HS-27A (cell line): ENCODE measurements at places on chromosomes 7 and 10.

DNA sequence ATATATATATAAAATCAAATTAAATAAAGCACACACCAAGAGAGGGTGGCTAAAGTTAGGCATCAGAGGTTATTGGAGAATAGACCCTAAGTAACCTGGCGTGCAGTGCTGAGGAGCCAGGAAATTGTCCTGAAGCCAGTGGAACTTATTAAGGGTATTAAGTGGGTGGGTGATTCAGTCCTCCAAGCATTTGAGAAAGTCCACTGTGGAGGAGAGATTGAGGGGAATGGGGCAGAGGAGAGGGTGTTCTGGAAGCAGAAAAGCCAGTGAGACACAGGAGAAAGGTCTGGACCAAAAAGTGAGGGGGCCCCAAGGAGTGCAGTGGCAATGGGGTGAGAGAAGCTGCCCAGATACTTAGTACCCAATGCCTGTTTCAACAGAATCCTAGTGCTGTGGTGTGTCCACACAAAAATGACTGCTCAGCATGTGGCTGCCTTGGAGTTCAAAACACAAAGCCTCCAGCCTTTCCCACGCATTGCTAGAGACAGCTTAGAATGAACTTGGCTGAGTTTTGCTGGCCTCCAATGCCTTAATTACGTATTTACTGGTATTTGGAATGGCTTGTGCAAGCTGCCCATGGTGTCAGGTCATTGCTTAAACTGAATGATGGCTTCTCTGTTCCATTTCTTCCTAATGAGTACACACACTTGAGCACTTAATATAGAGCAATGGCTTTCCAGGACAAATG lies 44.9 kb upstream of the CHST15 start:
- no peak for DNase-seq

GRCh38 chr10:62732841-62733653 lies 71.5 kb upstream of the ADO start:
- DNase-seq, result peak; percentile 5

DNA sequence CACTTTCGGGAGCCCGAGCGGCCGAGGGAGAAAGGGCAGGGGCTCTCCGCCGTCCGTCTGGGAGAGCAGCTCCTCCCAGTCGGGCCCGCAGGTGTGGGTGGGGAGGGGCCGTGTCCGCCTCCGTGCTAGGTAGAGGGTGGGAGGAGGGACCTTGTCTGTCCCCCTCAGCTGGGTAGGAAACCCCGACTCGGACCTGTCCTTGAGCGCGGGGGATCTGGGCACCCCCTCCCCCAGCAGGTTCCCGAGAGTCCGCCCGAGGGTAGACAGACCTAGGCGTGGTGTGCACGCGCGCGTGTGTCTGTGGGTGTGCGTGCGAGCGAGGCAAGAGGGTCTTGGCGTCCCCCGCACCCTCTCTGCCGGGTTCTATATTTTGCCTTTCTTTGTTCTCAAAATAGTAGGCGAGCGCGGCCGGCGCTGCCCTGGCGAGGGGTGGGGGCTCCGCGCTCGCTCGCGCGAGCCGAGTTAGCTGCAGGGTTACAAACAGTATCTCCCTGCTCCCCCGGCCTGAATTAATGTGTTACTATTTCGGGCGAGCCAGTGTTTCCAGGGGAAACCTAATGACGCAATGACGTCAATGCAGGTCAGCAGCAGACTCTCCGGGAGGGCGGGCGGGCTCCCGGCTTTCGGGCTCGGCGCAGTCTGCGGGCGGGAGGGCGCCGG lies 73.9 kb upstream of the LEP start:
- no peak for DNase-seq

GRCh38 chr7:100465702-100466311 lies 1.7 kb upstream of the SPACDR start:
- DNase-seq, result no peak

DNA sequence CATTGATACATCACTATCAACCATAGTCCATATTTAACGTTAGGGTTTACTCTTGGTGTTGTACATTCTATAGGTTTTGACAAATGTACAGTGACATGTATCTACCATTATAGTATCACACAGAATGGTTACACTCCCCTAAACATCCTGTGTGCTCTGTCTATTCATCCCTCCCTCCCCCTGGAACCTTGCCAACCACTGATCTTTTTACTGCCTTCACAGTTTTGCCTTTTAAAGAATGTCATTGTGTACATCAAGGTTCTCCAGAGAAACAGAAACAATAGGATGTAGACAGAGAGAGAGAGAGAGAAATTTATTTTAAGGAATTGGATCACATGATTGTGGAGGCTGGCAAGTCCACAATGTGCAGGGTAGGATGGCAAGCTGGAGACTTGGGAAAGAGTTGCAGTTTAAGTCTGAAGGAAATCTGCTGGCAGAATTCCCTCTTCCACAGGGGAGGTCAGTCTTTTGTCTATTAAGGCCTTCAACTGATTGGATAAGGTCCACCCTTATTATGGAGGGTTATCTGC lies 45.1 kb upstream of the CCNJ start:
- no peak for DNase-seq

- DNase-seq, result no peak
These were observed 69.4 kb upstream of the FZD1 start for GRCh38 chr7:91194841-91195240.

DNA sequence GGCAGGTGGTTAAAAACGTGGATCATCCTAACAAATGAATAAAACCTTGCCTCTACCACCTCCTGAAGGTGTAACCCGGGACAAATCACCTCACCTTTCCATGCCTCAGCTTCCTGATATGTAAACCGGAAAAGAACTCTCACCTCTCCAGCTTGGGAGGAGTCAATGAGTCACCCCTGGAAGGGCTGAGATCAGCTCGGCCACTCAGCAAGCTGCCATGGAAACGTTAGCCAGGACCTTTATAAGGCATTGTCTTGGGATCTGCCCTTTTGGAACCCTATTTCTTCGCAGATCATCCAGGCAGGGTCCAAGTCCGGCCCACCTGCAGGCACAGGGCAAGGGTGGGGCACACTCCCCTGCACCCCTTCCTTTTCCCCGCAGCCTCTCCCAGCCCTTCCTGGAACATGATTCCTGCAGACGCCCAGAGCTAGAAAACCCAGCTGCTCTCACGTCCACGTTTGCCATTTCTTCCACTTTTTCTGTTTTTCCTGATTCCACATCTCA lies 81.6 kb upstream of the PFKP start:
- no peak for DNase-seq

- DNase-seq, result no peak
These were observed 167.2 kb downstream of the RAMP3 start for GRCh38 chr7:45324683-45325237.

DNA sequence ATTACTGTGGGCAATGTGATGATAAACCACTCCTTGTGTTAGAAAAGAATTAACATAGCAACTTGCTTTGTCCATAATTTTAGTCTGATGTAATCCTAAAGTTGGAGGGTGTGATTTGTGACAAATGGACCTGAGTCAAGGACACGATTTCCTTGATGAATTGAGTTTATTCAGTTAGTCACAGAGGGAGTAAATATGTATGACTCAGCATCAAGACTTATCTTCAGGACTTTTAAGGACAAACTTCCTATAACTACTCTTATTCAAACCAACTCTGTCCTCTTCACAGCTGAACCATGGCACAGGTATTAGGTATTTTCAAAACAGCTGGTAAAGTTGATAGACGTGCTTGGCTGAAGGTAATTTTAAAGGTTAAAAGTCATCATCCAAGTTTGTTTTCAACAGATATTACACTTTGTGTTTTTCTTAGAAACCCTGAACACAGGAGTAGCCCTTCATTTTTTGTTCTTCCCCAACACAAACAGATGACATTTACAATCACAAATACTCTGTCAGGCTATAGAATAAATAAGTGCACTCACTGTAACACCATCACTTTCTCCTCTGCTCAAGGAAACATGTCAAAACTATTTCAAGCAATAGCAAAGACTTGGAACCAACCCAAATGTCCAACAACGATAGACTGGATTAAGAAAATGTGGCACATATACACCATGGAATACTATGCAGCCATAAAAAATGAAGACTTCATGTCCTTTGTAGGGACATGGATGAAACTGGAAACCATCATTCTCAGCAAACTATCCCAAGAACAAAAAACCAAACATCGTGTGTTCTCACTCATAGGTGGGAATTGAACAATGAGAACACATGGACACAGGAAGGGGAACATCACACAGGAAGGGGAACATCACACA lies 54.5 kb downstream of the COA1 start:
- peak; percentile 45 for DNase-seq

DNA sequence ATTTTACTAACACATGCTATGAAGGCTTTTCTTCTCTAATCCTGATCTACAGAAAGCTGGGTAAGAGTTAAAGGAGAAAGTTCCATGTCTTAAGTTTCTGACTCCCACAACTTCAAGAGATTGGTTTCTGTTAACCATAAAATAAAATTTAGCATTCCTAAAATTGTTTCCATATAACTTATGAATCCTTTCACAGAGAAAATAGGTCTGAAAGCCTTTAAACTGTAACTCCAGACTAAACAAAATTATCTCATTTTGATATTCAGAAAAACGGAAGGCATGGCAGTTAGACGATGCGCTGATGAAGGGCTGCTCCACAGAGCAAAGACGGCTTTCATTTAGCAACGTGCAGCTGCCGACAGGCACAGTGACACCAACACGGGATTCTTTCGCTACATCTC lies 133.3 kb downstream of the SLC25A13 start:
- DNase-seq, result no peak

- no peak for DNase-seq
These were observed 52.6 kb upstream of the SMNDC1 start for GRCh38 chr10:110357252-110357780.

DNA sequence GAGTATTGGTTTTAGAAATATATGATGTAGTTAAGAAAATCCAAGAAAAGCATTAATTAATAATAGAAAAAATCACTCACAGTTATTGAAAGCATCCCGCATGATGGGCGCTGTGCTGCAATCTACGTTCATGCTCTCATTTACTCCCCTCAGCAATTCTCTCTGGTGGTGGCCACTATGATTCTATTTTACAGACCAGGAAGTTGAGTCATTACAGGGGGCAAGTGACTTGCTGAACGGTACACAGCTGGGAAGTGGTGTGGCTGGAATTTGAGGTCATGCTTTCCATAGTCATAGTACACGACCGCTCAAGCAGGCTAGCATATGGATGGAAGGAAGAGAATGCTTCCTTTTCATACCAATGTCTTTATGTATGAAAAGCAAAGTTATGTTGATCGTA lies 117.4 kb downstream of the TES start:
- DNase-seq, result peak; percentile 84

GRCh38 chr7:90412458-90413184 lies 9.4 kb downstream of the CLDN12 start:
- no peak for DNase-seq

GRCh38 chr10:104941662-104942061 lies 300.6 kb downstream of the SORCS3 start:
- no peak for DNase-seq

GRCh38 chr10:112510384-112510783 lies 63.4 kb downstream of the VTI1A start:
- DNase-seq, result no peak

DNA sequence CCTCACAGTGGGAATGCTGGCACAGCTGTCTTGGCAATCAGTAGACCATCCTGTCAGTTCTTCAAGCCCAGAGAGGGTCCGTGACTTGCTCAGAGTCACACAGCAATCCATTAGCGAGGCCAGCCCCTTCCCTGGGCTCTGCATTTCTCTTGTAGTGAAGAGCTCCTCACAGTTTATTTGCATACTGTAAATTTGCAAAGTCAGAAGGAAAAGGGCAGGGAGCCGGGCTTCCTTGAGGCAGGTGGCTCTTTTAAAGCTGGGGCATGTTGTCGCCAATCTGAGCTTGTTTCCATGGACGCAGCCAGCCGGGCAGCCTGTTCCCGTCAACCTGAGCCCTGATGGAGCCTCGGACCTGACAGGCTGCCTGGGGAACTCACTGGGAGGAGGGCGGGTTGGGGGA lies 123.4 kb downstream of the CUX1 start:
- no peak for DNase-seq

GRCh38 chr10:89032141-89032891 lies 41.7 kb downstream of the FAS start:
- DNase-seq, result no peak

GRCh38 chr10:94500063-94500462 lies 45.5 kb upstream of the HELLS start:
- DNase-seq, result no peak

DNA sequence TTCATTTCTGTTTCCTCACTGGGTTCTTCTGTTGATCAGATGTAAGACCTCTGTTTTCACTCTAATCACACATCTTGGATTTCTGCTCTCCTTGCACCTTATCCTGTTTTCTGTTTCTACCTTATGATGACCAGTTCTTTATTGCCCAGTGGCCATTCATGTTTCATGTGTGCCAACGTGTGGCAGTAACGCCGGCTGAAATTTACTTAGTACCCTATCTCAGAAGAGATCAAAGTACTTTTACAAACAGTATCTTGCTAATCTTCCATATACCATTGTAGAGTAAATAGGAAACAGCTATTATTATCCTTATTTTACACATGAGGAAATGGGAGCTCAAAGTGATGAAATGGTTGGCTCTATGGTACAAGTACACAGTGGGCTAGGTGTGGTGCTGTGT lies 74.0 kb downstream of the GATA3 start:
- no peak for DNase-seq

- no peak for DNase-seq
These were observed 273.7 kb downstream of the CCDC3 start for GRCh38 chr10:12727832-12728215.

GRCh38 chr10:72349438-72349837 lies 5.3 kb downstream of the DNAJB12 start:
- no peak for DNase-seq

DNA sequence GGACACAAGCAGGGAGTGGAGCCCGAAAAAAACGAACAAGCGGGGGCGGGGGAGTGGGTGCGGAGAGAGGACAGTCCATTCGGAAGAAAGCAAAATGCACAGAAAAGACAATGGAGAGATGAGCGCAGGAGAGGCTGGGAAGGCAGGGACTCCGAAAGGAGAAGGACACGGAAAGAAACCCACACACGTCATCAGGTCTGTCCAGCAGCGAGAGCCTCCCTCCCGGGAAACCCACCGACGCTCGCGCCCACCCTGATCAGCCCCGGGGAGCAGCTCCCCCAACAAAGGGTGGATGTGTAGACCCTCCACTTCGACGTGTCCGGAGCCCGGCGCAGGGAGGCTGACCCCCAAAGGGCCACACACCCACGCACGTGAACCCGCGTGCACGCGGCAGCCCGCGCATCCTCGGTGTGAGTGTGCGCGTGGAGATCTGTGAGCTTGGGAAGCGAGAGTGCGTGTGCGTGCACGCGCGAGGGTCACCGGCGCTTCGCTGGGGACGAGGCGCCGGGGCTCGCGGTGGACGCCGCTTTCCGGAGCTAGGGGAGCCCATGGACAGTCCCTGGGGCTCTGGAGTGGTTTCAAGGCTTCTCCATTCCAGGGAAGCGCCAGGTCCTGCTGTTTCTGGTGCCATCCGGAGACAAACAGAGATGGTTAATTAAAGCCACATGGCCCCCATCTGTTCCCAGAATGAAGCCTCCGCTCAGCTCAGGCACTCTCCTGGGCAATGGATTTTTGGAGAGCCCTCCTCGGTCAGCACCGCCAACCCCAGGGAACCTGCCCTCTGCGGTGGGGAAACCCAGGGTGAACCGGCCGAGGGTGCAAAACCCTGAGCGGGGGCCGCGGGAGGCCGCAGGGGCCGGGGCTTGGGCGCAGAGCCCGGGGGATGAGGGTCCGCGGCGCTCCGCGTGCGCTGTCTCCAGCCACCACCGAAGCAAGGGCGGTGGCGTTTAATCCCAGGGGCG lies 916 bp downstream of the LAMB1 start:
- no peak for DNase-seq
